ENCODE measurements at places on chromosomes 7 and 10.

GRCh38 chr10:124646483-124647352 is 97.5 kb downstream of the FAM53B start:
- no peak for DNase-seq

DNA sequence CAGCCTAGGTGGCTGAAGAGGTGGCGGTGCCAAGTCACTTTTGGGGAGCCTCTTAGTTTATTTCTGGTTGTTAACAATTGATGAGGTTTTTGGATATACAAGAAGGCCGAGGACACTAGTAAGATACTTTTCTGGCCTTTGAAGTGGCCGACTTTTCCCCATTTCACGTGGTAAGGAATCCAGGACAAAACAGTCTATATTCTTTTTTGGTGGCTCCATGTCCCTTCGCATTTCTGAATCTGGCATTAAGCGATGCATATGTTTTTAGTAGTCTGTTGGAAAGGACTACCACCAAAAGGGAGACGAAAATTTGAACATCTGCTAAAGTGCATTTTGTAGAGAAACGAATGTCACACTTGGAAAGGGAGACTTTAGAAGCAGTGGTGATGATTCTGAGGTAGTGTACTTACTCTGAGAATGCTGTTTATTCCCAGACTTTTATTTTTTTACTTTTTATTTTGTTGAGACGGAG is 1.5 kb downstream of the MLLT10 start:
- DNase-seq: no peak

GRCh38 chr7:17347401-17347800 is 48.9 kb downstream of the AHR start:
- DNase-seq: no peak

- no peak for DNase-seq
These were observed 910.6 kb downstream of the KCNMA1 start for GRCh38 chr10:76727038-76727437.

DNA sequence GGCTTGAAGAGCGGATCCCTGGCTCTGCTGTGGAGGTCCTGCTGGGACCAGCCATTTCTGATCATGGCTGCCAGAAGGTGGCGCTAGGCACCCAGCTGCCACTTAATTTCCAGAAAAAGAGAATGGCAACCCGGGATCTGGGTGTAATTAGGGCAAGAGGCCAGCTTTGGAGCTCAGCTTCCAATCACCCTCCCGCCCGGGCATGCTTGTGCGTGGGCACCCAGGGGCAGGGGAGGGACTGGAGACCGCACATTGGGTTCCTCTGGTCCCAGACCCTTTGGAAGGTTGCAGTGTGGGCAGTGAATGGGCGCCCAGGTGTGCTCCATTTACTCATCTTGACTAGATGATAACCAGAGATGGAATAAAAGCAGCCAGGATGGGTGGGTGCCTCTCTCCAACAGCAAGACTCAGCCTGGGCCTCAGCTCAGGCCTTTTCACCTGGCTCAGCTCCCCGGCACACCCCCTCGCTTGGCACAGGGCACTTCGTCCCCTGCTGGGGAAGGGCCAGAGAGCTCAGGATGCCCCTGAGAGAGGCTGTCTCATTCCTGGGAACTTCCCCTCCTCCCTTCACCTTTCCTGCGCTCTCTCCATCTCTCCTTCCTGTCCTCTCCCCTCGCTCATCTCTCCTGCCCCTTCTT is 14.7 kb downstream of the FAM241B start:
- DNase-seq: no peak

DNA sequence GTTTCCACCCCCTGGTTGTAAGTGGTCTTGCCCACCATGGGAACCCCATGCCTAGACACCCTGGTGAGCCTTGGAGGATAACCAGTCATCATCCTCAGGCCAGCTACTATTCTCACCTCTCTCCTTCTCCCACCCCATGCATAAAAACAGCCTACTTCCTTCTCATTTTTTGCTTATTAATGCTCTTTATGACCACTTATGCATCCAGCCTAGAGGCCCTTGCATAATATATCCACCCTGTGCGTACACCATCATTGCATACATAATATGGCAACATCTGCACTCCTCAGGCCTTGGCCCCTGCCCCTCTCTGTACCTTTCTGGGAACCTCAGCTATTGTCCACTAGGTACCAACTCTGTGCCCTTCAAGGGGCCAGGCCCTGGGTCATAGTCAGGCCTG is 91.0 kb downstream of the CDH23 start:
- no peak for DNase-seq

- no peak for DNase-seq
These were observed 544 bp downstream of the SEC23IP start for GRCh38 chr10:119893074-119893473.

- DNase-seq: no peak
These were observed 14.4 kb upstream of the RBM20 start for GRCh38 chr10:110629680-110630191.

Measured in stimulated activated CD8-positive, alpha-beta memory T cell treated with anti-CD3 and anti-CD28 coated beads, Interleukin-15, amount 100 ng/mL, for 1 hour (primary cell).